Activated CD8-positive, alpha-beta memory T cell treated with anti-CD3 and anti-CD28 coated beads for 1 hour (primary cell): ENCODE measurements at places on chromosomes 5 and 9.

GRCh38 chr5:24645483-24645882 is 705 bp upstream of the CDH10 start:
- no peak for DNase-seq

- DNase-seq = no peak
These were observed 135.3 kb upstream of the EPB41L4A start for GRCh38 chr5:112554101-112554977.

DNA sequence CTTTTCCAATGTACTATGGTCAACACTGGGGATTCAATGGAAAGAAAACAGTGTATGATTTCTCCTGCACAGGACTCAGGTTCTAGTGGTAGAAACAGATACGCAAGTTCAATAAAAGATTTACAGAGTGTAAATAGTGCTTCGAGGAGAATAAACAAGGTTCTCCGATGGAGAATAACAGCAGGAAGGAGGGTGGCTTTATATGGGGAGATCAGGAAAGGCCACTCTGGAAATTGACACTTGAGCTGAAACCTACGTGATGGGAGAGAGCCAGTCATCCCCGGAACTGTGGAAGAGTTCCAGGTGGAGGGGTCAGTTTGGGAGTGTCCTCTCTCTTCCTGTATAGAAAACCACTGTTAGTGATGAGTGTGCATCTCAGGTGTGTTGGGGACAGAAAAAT is 65.9 kb downstream of the GARNL3 start:
- DNase-seq = no peak

GRCh38 chr9:35690614-35691333 is 1.0 kb upstream of the TPM2 start:
- DNase-seq = no peak

DNA sequence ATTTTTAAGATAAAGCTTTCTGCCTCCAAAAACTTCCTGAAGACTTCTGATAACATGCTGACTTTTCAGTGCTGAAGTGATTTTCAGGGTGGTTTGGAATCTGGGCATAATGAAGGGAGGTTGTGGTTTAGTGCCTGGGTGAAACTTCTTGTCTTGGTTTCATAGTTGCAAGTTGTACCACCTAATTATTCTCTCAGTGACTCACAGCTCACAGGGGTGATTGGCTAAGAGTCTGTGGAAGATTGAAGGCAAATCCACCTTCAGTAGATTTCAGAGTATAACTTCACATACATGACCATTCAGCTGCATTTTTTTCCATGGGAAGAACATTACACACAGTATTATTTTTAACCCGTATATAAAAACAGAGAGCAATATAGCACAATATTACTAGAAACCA is 199.9 kb downstream of the PTTG1 start:
- no peak for DNase-seq

DNA sequence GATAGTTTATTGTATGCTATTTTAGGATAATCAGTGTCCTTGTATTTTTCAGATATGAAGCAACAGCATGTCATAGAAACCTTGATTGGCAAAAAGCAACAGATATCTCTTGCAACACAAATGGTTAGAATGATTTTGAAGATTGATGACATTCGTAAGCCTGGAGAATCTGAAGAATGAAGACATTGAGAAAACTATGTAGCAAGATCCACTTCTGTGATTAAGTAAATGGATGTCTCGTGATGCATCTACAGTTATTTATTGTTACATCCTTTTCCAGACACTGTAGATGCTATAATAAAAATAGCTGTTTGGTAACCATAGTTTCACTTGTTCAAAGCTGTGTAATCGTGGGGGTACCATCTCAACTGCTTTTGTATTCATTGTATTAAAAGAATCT is 14.5 kb downstream of the CCT5 start:
- no peak for DNase-seq

- no peak for DNase-seq
These were observed 356.2 kb downstream of the TMEM161B start for GRCh38 chr5:87912419-87912818.
